ENCODE measurements at places on chromosomes 3 and 15.

GRCh38 chr3:101202640-101203039 lies 117.7 kb downstream of the IMPG2 start:
- DNase-seq = no peak

DNA sequence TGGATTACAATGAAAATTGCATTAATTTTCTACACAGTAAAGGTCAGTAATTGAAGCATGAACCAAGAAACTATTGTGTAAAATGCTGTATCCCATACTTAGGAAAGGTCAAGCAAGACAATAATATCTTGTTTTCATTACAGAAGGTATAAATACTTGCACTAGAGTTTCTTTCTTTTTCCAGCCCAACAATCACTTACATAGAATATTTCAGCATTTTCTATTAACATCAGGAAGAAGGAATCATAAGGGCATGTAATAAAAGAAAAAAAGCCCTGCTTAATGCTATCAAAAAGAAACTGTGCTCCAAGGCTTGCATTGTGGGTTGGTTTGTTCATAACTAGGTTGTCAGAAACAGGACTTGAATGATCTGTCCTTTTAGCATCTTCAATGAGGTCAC lies 215.1 kb downstream of the MCTP2 start:
- no peak for DNase-seq

GRCh38 chr3:194196876-194197275 lies 60.9 kb downstream of the HES1 start:
- DNase-seq = no peak

DNA sequence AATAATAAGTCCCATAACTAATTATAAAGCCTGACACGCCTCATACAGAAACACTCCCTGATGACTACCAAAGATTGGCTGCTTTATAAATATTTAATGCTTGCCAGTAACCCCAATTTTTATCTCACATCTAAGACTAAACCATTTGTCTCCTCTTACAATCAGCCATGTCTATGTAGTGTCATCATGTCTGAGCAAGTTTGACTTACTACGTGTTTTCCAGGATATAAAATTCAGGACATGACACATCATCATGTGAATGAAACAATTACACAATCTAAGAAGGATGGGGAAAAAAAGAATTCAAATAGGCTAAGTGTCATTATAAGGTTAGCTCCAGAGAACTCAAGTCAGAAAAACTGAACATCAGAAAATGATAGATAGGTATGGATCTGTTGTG lies 208.7 kb downstream of the MECOM start:
- DNase-seq = no peak

DNA sequence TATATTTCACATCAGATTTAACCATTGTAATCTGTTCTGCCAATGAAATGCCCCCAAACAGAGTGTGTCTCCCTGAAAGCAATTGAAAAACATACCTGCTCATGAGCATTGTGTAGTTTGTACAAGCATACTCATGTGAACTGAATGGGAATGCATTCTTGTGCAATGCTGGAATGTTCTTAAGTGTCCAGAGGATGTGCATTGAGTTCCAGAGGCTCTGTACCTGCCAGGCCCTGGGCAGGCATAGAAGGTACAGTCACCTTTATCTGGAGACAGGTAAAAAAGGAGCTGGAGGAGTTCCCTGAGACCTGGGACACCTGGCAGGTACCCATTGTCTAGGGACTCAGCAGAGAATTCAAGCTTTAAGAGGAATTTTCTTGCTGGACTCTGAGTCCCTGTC lies 2.8 kb downstream of the MRAS start:
- no peak for DNase-seq

GRCh38 chr3:151058740-151059139 lies 26.7 kb upstream of the MED12L start:
- no peak for DNase-seq

DNA sequence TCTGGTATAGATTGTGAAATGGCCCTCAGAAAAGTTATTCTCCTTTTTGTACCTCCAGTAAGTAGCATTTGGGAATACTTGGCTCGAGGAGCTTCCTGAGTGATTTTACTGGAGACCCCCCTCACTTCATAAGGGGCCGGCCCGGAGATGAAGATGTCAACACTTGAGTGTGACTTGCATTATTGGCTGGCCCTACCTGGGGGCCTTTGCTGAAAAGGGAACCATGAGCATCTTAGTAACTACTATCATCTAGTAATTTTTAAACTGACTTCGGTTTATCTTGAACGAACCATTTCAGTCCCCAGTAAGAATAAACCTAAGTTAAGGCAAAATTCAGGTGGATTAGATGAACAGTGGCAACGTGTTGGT lies 1.3 kb downstream of the FAIM start:
- no peak for DNase-seq

- no peak for DNase-seq
Measured at GRCh38 chr3:11499144-11499543, 144.6 kb downstream of the VGLL4 start.

GRCh38 chr15:77616072-77616471 lies 16.6 kb downstream of the LINGO1 start:
- no peak for DNase-seq

- DNase-seq = no peak
Measured at GRCh38 chr3:81173514-81173913, 587.9 kb downstream of the GBE1 start.

GRCh38 chr3:170490828-170491560 lies 72.3 kb downstream of the CLDN11 start:
- no peak for DNase-seq

GRCh38 chr3:111751961-111752360 lies 107.1 kb upstream of the PHLDB2 start:
- DNase-seq = no peak

DNA sequence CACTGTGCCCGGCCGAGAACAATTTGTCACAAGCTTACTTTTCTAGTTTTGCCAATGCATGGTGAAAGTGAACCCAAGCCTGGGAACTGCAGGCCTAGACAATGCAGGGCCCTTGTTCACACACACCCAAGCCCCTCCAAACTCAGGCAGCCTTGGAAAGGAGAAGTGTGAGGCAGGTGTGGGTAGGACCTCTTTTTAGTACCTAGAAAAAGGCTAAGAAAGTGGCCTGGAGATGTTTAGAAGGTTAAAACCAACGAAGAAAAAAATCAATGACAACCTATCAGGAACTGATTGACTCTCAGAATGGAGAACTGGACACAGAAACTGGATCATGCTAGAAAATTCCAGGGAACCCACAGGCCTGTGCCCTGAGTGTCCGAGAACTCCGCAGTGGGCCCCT lies 18.8 kb downstream of the IDH2 start:
- no peak for DNase-seq

- no peak for DNase-seq
Measured at GRCh38 chr3:39138804-39139415, 14.5 kb downstream of the CSRNP1 start.

DNA sequence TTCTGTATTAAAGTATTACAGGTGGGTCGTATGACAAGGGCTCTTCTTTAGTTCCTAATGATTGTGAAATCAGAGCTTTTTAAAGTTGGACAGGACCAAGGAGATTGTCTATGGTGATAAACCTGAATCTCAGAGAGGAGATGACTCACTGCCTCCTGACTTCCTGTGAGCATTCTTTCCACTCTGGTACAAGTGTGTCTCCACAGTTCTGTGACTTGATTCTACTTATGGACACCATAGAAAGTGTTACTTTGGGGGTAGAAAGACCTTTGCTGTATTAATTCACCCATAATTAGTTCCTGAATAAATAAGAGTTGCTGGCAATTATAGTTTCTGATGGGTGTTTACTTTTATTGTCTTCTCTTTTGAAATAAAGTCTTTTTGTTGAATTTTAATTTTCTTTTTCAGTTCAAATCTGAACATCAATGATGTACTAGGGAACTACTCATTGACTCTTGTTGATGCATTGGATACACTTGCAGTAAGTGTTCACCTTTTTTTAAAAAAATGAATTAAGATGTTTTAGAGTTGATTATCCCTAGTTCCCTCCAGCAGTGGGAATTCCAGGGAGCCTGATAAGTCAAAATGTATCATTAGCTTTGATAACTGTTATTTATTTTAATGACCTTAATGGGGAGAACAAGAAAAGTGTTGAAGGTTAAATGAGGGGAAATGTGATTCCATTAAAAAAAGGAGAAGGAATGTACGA lies 7.4 kb downstream of the EDEM1 start:
- DNase-seq = no peak

DNA sequence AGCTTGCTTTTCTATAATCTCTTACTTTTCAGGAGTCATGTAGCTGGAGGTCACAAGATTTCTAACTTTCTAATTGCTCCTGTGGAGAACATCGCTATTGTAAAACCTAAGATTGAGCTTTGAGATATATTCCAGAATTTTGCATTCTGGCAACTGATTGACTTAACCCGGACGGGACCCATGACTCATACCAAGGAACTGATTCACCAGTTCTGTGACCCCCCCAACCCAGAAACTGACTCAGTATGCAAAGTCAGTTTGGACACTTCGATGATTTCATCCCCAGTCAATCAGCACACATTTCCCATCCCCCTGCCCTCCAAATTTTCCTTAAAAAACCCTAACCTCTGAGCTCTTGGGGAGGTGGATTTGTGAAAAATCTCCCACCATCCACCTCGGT lies 396.5 kb upstream of the GBE1 start:
- no peak for DNase-seq

- DNase-seq = no peak
Measured at GRCh38 chr15:100766243-100767000, 113.2 kb upstream of the ALDH1A3 start.

DNA sequence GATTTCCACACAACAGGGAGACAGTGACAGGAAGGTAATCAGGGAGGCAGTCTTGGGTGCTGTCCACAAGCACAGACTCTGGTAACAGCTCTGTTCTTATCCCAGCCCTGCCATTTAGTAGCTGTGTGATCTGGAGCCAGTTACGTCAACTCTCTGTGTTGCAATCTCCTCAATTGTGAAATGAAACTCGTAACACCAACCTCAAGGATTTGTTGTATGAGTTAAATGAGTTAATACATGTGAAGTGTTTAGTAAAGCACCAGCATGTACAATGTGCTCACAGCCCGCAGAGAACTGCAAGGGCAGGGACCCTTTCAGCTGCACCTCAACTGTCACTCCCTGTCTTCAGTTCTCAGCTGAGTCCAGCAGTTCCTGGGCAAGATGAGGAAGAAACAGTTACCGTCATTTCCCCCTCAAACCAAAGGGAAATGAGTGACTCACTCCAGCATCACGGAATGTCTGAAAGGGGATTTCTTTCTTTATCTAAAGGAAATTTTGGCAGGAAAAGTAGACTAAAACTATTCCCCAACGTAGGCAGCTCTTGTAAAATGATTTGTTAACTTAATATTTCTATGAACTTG lies 39.9 kb upstream of the MB21D2 start:
- DNase-seq = no peak

DNA sequence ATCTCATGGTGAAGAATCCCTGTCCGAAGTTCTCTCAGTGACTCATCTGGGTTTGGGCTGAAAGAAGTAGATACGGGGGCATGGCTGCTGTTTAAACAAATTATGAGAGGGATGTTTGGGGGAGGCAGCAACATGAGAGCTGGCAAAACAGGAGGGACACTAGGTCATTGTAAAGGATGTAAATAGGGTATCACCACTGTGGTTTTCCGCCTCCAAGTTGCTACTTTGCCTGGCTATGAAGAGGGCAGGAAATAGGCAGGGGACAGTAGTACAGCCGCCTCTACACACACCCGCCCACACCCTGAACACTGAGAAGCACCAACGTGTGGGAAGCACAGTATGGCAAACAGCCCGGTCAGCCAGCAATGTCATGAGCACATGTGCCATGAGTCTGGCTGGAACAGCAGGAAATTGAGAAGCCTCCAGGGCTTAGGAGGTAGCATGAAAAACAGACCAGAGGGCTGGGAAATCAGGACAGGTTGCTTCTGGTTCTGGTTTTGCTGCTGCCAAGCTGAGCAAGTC lies 17.1 kb downstream of the HEXA start:
- DNase-seq = no peak

- no peak for DNase-seq
Measured at GRCh38 chr15:60525341-60526039, 46.5 kb upstream of the ICE2 start.

DNA sequence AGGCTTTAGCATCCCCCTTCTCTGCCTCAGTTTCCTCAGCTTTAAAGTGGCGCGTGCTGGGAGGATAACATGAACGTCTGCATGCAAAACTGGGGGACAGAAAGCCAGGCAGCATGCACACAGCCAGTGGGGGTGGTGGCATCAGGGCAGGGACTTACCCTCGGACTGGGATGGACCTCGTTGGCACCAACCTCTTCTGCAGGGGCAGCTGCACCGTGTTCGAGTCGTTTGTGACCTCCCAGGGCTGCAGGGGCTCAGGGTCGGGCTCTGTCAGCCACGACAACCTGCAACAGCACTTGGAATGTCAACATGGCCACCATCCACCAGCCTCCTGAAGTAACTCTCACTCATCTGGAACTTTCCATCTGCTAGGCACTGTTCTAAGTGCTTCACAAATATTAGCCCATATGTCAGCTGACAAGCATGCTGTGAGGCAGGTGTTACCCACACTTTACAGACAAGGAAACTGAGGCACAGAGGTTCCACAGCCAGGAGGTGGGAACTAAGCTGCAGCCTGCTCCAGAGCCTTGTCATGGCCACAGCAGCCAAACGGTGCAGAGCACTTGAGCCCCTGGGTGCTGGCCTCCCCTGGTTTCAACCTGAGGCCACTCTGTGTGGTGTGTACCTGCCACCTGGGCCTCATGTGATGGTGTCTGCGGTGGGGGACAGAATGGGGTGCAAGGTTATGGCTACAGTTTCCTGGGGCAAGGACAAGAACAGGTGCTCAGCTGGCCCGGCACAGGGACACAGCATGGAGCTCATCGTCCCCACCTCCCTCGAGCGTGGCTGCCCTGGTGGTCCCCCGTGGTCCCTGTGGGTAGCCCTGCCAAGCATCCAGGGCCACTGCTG lies 6.7 kb downstream of the C3orf22 start:
- no peak for DNase-seq

DNA sequence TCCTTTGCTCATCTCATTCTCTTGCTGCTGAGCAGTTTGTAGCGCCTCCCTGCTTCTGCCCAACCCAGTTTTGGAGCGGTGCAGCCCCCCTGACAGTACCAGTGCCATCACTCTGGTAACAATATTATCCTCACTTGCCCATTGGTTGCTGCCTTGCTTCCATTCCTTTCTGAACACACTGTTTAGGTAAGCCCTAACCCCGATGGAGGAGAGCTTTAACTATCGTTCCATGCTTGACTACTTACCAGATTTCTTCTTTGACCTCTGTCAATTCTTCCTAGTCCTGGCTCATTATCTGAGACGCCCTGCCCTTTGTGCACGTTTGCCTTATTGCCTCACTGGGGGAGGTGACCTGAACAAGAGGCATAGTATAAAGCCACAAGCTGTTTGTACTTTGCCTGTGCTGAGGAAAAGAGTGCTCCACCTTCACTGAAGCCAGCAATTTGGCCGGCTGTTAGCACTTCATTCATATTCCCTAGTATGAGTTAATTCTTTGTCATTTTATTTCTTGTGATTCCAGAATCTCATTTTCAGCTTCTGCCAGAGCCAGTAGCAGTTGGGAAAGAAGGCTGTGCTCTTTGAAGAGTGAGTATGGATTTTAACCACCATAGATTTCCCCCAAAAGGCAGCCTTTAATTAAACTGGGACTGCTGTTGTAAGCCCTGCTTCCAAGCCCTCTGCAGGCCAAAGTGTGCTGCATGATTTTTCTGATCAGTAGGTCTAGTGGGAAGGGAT lies 11.9 kb downstream of the ABHD6 start:
- DNase-seq = no peak

GRCh38 chr15:82890338-82890994 lies 62.1 kb downstream of the HOMER2 start:
- no peak for DNase-seq

Data from cortex of kidney (tissue), 1 donor.